ENCODE measurements at places on chromosomes 7 and 10.

DNA sequence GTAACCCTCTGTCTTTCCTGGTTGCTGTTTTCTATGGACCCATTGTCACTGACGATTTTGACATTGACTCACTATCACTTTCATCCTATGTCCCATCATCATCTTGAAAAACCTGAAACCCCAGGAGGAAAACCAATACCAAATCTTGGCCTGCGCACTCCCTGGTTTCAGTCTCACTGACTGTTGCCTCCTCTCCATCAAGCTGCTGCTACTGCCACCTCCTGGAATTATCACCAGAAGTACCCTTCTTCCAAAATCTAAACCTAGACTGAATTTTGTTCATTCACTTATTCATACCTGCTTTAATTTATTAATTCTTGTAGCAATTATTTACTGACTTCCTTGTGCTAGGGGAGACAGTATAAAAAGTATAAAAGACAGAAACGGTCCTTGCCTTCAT is 44.5 kb upstream of the ACBD5 start:
- no peak for DNase-seq

DNA sequence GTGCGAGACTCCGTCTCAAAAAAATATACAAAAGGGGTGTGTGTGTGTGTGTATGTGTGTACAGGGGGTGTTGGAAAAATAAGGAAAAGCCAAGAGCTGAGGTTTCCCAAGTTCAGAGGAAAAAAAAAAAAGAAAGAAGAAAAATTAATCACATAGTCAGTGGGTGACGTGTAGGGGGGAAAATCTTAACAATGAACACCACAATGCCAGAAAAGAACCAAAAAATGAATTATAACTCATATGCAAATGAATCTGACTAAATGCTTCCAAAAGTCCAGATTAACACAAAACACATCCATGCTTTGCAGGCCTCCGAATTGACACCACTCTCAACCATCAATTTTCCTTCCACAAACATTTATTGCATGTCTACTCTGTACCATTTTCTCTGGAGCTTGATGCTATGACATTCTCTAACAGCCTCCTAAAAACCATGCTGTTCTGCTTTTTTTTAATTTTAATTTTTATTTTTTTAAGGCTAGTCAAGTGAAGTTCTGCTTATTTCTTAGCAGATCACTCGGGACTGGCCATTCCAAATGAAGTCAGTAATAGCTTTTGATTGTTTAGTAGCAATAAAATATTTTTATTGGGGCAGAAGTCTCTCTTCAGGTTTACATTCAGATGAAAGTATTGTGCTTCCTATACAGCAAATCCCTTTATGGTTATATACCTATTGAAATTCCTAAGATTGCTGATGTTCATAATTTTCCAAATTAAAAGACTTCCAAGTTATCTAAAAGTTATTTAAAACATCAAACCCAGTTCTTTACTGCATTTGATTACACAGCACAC is 133.8 kb downstream of the CNOT4 start:
- no peak for DNase-seq

GRCh38 chr10:69728335-69728870 is 73.3 kb upstream of the COL13A1 start:
- DNase-seq, result no peak

GRCh38 chr10:32940321-32941301 is 17.4 kb downstream of the ITGB1 start:
- no peak for DNase-seq

GRCh38 chr7:151756076-151756731 is 120.7 kb downstream of the PRKAG2 start:
- DNase-seq, result no peak

DNA sequence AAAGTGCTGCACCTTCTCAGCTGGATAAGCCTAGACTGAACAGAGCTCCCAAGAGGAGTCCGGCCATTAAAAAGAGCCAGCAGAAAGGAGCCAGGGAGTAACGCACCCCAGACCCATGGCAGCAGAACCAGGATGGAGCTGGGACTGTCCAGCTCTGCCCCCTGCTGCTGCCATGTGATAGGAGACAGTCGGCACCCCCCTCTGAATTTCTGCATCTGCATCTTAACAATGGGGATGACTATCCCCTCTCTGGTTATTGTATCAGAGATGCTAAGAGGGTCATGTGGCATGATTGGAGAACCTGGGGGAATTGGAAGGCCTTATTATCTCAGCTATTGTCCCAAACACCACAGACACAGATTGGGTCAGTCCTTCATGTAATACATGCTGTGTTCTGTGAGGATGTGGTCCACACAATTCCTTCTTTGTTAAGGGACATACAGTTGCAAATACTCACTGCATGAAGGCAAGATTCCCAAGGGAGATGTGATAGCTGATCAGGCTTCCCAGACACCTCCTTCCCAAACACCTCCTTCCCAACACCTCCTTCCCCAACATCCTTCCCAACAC is 29.3 kb downstream of the PLEKHS1 start:
- no peak for DNase-seq

GRCh38 chr7:130281260-130281659 is 11.7 kb upstream of the CPA4 start:
- no peak for DNase-seq

DNA sequence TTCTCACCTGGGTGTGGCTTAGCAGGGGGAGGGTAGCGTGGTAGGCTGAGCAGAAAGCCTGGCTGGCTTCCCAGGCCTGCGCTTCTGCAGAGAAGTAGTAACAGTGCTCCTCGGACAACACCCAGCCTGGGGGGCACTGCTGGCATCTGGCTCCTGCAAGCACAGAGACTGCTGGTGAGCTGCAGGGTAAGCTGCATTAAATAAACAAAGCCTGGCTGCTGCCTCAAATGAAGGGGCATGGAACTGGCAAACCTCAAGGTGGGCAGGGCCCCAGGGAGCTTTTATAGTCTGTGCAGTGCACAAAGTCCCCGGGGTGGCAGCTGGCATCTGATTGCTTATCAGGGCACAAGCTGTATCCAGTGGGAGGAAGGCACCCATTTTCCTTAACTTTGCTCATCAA is 3.9 kb downstream of the KLRG2 start:
- DNase-seq, result no peak

- DNase-seq, result no peak
These were observed 40.2 kb downstream of the SND1 start for GRCh38 chr7:127692200-127692599.

DNA sequence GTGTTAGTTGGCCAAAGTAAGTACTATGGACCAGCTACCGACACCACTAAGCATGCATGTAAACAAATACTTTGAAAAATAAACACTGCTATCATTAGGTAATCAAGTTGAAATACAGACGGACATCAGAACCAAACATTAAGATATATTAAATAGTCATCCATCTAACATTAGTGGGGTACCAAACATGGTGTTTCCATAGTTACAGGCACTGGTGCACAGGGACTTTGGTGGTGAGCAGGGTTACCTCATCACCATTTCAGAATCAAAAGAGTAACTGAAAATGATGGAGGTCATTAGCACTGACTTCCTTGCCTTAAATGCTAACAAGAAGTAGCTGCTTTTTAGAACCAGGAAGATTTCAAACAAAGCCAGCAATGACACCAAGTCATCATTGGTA is 23.9 kb downstream of the EBLN1 start:
- no peak for DNase-seq

DNA sequence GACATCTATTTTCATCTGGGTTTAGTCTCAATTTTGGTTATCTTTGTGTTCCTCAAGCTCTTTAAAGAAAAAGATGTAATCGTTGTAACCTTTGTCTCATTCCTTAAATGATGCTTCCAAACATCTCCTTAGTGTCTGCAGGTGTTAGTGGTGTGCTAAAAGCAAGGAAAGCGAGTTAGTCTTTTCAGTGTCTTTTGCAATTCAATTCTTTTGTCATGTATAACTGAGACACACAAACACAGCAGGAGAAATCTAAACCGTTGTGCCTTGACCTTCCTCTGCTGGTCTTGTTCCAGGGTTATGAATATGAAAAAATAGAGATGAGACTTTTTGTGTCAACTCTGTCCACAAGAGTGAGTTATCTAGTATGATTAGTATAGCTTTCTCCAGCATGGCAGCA is 40.7 kb downstream of the PIK3CG start:
- DNase-seq, result no peak

- no peak for DNase-seq
These were observed 546.4 kb upstream of the C7orf33 start for GRCh38 chr7:148044173-148044572.

DNA sequence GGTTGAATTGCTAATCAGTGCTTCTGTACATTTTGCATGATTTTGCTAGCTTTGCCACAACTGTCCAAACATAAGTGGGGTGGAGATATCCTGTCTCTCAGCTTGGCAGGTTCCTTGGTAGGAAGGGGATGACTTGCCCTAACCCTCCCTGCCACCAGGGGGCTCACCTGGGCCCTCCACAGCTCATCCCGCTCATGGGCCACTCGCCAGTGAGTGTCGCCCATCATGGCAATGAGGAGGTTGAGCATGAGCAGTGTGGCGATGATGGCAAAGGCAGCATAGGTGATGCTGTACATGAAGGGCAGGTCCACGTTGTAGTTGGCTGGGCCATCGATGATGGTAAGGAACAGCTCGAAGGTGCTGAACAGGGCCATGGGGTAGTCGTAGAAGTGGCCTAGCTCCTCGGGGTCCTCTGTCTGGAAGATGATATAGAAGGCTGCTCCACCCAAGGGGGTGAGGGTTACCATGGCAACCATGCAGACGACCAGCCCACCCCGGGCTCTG is 12.2 kb downstream of the TRPV6 start:
- DNase-seq, result no peak

- no peak for DNase-seq
These were observed 127.8 kb upstream of the RSU1 start for GRCh38 chr10:16944986-16945385.

GRCh38 chr7:14045651-14046050 is 56.2 kb upstream of the ETV1 start:
- no peak for DNase-seq

- no peak for DNase-seq
These were observed at the start of gene EBF3 for GRCh38 chr10:129963641-129964501. TSS of gene EBF3 (minus strand) at chr10:129964274. CDS start at chr10:129963768, 506 bp downstream.

DNA sequence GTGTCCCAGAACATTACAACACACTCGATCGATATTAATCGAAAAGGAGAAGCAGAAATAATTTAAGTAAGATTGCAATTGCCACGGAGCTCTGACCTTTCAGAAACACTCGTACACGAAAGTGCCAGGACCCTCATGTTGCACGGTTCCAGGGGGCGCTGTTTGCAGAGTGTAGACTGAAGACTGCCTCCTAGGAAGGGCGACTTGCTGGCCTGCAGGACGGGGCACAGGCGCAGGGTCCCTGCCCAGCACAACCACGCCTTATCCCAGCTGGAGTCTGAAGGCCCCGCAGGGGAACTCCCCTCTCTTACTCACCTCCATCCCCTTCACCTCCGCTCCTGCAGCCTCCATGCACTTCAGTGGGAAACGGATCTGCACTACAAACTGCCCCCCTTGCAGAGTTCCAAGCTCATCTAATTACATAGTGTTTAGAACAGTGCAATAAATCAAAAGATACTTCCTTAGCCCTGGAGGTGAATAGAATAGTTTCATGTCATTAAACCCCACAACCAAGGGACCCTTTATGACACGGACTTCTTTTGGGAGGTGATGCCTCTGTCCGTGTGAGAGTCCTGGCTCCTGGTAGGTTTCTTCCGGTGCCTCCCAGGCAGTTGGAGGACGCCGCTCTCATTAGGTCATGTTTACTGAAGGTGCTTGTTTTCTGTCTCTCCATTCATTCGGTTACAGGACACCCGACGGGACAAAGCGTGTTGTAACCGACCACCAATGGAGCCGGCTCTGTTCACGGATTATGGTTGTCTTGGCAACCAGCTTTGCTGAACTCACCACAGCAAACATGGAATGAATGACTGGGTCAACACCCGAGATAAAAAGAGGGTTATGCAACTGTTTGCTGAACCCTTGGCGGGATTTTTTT is 262.2 kb downstream of the BAMBI start:
- DNase-seq, result no peak

- no peak for DNase-seq
These were observed 787.0 kb upstream of the C7orf33 start for GRCh38 chr7:147803606-147804005.

- DNase-seq, result no peak
These were observed 647.1 kb upstream of the ZWINT start for GRCh38 chr10:57008189-57008588.

GRCh38 chr10:67763499-67764011 is 67.6 kb upstream of the CTNNA3 start:
- peak; percentile 66 for DNase-seq

DNA sequence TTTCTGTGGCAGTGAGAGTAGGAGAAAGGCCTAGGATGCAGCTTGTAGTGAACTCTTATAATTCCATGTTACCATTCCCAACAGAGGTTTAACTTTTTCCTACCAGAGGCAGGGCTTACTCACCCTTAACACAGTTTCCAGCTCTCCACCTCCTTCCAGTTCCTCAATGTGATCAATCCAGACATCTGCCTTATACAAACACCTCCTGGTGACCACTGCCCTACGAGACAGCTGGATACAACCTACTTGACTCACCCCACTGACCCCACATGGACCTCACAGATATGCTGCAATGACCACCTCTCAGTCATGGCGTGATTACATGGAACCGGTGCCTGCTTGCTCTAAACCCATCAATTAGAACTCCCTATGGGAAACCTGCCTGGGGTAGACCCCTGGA is 326.5 kb downstream of the TNS3 start:
- DNase-seq, result no peak

DNA sequence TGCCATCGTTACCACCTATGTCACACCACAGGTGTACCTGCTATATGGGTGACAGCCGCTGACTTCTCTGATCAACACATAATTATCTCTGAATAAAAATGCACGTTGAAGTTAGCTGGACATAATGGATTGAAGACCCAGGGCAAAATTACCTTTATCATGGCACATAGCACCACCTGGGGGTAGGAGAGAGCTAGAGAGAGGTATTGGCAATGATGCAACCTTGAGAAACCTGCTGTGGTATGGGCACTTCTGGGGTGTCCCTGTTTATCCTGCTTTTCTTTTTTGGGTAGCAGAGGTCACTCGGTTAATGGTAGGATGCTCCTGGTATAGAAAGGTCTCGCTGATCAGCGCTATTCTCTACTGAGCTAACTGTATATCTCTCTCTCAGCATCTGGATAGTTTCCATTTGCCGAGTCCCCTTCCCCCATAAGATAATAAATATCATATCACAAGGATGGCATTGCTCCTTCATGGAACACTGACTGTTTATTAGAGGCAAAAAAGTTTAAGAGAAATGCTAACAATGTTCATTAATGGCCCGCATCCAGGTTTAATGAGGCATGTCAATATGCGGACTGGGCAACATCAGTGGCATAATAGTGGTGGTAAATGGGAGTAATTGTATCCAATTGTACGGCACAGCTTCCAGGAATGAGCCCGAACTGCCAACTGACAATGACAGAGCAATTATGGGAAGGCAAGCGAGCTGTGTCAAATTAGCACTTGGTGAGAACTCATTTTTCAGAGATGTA is 323.1 kb downstream of the TFEC start:
- no peak for DNase-seq

- no peak for DNase-seq
These were observed 70.6 kb downstream of the CALD1 start for GRCh38 chr7:134850066-134850465.

DNA sequence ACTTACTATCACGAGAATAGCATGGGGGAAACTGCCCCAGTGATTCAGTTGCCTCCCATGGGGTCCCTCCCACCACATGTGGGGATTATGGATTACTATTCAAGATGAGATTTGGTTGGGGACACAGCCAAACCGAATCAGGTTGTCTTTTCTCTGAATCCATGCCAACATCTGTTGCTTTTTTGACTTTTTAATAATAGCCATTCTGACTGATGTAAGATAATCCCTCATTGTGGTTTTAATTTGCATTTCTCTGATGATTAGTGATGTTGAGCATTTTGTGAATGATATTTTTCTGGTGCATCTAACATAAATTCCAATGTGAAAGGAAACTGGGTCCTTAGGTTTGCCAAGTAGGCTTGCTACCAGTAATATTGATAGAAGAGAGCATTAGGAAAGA is 69.0 kb upstream of the ARHGAP21 start:
- no peak for DNase-seq

GRCh38 chr10:72784551-72785351 is 92.8 kb downstream of the MCU start:
- DNase-seq, result peak; percentile 17
